NCI-H748 treated with DMSO at 0.1 percent for 48 hours (cell line): ENCODE measurements at places on chromosomes 7 and 10.

- DNase-seq, result no peak
These were observed 90.1 kb downstream of the NPSR1 start for GRCh38 chr7:34747867-34748727.

- DNase-seq, result no peak
These were observed 228.5 kb downstream of the SLC25A13 start for GRCh38 chr7:96093435-96093834.

DNA sequence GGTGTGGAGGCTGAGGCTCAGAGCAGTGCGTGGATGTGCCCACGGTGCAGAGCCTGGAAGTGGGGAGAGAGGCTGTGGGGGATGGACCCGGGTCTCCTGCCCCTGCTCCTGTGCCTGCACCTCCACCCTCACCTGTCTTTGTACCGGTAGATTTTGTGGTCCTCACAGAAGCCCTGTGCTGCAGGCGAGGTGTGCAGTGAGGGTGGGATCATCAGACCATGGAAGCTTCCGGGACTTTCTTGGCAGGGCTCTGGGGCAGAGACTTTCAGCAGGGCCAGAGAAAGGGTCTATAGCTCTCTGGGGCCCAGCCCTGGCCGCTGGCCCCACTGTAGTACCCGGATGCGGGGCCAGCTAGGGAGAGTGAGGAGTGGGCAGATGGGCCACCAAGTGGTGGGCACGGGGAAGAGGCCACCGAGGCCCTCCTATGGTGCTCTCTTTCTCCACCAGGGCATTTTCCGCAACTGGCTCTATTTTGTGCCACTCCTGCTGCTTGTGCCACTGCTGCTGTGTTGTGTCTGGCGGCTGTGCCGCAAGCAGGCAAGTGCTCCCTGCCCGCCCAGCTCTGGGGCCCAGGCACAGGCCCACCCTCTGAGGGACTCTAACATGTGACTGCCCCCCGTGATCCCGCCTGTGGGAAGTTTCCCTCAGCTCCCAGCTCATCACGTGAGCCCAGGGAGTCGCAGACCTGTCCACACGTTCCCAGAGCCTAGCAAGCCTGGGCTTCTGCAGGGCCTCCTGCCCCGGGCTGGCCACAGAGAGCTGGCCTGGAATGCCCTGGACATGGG, 22.1 kb downstream of the ANTXRL start:
- DNase-seq, result no peak

DNA sequence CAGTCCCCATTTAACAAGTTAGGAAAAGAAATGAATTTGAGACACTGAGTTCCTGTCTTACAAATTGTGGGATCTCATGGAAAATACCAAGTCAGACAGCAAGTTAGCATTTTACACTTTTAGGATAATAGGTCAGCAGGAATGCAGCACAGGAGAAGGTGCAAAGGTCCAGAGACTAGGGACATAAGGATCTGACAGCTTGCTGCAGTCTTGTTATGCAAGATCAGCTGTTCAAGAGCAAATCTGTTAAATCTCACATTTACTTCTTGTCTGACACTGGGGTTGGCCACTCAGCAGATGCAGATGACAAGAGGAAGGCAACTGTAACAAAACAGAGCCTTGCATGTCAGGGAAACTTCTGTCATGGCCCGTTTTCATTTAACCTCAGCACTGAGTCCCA, 239.6 kb downstream of the PHF14 start:
- no peak for DNase-seq

DNA sequence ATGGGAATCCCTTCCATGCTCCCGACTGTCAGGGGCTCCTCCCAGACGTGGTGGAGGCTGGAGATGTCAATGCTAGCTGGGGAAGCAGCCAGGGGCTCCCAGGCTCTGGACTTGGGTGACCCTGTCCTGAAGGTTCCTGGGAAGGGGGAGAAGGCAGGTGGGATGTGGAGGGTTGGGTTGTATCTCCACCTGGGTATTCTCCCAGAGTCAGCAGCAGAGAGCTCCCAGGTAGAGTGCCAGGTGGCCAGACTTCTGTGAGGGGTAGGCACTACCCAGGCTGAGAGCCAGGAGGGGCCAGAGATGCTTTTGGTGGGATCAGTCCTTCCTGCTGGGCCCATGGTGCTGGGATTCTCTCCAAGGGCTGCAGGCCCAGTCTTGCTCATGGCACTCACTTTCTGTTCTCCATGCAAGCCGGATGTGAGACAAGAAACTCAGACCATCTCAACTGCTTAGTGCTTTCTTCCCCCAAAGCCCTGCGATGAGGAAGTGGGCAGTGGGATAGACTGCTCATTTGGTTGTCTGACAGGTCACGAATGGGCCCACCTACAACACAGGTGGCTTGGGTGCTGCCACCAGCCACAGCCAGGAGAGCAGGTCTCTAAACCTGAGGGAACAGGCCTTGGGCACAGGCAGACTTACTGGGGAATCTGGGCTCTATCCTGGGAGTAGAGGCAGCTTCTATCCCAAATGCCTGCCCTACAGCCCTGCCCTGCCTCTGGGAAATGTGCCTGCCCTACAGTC, 52.5 kb upstream of the CAMK2B start:
- no peak for DNase-seq

DNA sequence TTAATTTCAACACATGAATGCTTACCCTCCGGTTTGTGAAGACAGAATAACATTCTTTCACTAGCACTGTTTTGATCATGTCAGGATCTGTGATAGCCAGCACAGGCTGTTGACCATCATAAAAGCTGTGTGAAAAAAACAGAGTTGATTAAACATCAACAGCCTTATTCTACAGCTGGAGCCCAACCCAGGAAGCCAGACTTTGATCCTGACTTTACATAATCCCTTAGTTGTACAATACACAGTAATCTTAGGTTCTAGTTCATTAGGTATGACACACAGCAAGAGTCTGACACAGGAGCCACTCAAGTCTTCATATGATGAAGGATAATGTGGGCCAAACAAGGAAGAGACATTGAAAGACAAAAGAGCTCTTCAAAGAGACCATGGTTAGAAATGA, 11.4 kb downstream of the CYP3A4 start:
- no peak for DNase-seq

- no peak for DNase-seq
These were observed 45.4 kb downstream of the HSPA12A start for GRCh38 chr10:116696919-116697318.

DNA sequence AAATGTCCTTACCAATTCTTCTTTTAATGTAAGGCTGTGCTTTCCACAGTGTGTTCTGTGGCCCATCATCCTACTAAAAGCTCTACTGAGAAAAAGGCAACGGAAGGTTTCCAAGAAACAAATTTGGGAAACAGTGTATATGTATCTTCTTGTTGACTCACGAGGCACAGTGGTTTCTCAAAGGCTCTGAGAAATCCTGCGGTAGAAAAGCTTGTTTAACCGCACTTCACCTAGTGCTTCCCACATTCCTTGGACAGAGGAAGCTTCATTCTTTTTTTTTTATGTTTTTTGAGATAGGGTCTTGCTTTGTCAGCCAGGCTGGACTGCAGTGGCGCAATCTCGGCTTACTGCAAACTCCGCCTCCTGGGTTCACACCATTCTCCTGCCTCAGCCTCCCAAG, 84.5 kb downstream of the TACC2 start:
- no peak for DNase-seq

- DNase-seq, result no peak
These were observed 731.1 kb upstream of the C7orf33 start for GRCh38 chr7:147859486-147859885.

DNA sequence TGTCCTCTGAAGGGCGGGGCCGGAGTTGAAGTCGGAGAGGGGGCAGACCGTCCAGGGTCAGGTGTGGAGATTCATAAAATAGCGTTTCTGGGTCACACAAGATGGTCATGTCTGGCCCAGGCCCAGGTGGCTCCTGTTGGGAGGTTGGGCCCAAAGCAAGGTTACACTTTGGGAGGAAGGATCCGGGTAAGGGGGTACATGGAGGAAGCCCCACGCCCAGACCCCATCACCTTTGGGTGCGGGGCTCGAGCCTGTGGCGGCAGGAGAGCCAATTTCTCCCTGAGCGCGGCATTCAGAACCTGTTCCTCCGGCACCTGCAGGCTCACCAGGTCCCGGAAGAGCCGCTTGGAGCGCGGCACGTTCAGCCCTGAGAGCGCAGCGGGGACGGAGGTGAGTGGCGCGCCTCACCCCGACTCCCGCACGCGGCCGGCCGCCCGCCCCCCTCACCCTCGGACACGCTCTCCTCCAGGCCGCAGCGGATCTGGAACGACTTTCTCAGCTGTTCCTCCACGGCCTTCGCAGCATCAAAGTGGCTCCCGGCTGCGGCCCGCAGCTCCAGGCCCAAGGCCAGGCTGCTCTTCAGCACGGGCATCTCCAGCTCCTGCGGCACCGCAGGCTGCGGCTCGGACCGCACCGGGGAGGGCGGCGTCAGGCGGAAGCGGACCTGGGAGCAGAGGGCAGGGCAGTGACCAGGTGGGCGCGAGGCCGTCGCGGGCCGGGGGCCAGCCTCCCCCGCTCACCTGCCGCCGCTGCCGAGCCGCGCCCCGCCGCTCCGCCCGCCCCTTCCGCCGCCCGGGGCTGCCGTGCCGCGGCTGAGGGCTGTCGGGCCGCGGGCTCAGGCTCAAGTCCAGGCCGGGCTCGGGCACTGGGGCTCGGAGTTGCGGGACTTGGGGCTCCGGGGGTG, 644 bp downstream of the PPP1R35 start:
- DNase-seq, result no peak

DNA sequence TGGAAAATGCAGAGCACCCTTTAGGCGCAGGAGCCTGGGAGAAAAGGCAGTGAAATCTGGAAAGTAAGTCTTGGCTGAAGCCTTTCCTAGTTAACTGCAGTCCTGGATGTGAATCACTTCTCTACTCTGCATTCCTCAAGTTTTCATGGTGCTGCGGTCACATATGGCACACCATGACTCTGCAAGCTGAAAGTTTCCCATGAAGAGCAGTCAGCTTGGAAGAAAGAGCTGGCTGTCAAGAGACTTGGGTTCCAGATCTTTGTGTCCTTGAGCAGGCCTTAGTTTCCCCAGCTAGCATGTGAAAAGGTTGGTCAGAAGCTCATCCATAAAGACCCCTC, 548.3 kb downstream of the SORCS3 start:
- no peak for DNase-seq

- no peak for DNase-seq
These were observed 621.1 kb downstream of the PTPRN2 start for GRCh38 chr7:157966490-157966889.

GRCh38 chr10:15472008-15472407, 100.9 kb upstream of the FAM171A1 start:
- no peak for DNase-seq

DNA sequence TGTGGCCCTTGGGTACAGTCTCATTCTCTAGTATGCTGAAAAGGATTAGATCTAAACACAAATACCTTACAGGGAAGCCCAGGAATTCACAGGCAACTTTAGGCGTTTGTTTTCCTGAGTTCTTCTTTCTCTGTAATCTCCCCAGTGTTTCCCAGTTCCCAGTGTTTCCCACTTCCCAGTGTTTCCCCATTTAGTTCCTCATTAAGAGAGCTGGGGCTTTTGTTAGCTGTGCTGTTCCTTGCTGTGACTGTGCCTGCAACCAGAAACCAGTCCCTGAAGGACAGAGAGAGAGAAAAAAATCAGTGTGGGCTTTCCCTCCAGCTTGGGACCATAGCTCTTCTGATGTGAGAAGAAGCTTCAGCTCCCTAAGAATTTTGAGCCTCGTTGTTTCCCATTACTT, 802.9 kb upstream of the COBL start:
- DNase-seq, result no peak

DNA sequence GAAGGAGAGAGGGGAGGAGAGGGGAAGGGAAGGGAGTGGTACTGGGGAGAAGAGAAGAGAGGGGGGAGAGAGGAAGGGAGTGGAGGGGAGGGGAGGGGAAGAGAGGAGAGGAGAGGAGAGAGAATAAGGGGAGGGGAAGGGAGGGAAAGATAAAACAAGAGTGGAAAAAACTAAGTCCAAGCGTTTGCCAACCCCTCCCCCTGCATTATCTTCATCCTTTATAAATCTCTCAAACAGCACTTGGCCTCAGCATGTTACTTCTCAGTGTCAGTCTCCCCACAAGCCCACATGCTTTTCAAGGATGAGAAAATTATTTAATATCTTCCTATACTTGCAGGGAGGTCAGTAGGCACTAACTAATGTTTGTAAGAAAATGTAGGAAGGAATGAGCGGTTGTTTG, 204.5 kb downstream of the LSM5 start:
- no peak for DNase-seq

GRCh38 chr10:110042181-110042580, 34.4 kb downstream of the ADD3 start:
- no peak for DNase-seq

GRCh38 chr7:1754345-1754908, 84.3 kb downstream of the ELFN1 start:
- DNase-seq, result no peak

- no peak for DNase-seq
These were observed 87.2 kb upstream of the ZNF32 start for GRCh38 chr10:43735907-43736306.

DNA sequence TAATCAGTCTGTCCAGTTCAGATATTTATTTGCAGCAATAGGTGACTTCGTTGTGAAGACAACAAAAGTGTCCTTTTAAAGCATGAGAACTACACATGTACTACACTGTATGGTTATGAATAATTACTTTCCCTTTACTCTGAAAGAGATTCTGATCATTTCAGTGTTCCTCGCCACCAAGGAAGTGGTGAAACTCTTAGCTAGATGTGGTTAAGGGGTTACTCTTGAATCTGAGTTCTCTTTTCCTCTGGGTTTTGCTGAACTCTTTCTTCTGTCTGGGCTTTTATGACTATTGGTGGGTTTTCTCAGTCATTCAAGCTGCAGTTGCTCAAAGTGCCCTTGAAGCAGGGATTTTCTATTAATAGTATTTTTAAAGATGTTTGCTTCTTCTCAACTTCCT, 127.9 kb upstream of the SEM1 start:
- DNase-seq, result no peak

DNA sequence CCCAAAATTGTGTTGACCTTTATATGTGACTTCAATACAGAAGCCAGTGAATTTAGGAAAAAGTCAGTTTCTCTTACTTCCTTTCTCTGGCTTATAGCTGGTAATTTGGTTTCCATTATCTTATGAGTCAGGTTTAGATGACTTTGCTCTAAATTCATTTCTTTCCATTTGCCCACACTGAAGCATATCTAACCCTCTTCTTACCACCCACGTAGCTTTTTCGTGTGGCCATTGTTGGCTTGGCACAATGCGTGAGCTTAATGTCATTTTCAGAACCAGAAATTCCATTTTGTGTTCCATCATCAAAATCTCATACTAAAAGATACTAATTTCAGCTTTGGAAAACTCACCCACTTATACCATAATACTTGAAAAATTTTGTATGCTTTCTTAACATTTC, 271.2 kb downstream of the INHBA start:
- no peak for DNase-seq

DNA sequence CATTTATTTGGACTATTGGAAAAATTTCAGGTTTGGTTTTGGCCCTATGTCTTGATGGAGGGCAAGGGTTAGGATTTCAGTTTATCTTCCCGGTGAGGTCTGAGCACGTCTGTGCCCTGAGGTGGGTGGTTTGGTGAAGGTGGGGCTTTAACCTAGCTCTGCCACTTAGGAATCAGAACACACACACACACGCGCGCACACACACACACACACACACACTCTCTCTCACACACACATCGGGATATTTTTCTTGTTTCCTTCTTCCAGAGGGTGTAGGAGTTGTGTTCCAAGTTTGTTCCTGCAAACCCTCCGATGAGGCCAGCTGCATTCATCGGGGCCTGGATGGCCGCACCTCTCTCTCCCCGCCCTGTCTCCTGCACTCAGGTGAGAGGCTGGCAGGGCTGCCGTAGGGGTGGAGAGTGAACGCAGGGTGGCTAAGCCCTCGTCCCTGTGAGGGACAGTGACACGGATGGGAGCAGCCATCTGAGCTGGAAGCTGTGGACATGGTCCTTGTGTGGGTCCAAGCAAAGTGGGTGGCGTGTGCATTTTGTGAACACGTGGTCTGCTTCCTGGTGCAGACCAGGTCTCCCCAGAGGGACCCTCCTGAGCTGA, 34.2 kb downstream of the CHST12 start:
- no peak for DNase-seq
